ENCODE measurements at places on chromosomes 3 and 15. TPM values are rescaled to one million over a fixed set of nuclear protein-coding genes. Genes with fewer than 3 reads are reported as not detected.

- H3K4me3 ChIP-seq: peak overlapping the region; percentile 53
- H3K36me3 ChIP-seq: no peaks in the 10 kb centered on the region
- H3K27me3 ChIP-seq: peaks cover under 1% of the 10 kb centered on the region
- peaks cover 4% of the 10 kb centered on the region for H3K4me1 ChIP-seq
- DNase-seq: peak; percentile 56
Observed at GRCh38 chr15:90184119-90184785, 16.9 kb upstream of the SEMA4B start.

DNA sequence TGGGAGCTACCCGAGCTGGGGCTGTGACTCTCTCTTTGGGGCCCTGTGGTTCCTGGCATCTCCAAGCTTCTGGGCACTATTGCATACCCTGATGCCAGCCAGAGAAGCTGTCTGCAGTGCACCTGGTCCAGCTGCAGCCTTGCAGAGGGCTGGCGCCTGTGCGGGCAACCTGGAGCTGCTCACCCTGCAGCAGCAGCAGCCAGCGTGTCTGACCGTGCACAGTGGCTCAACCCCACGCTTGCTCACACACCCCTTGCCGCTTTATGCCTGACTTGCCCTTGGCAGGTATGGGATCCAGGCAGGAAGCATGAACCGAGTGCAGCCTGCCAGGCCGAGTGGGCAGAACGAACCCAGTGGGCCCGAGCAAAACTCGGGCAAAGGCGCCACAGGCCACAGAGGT is 69.9 kb downstream of the GLB1 start:
- no peak for DNase-seq
- H3K36me3 ChIP-seq: no peaks in the 10 kb centered on the region
- no peak overlapping the region for H3K27ac ChIP-seq
- H3K27me3 ChIP-seq: no peaks in the 10 kb centered on the region
- no peak overlapping the region for H3K4me3 ChIP-seq

GRCh38 chr3:186909078-186909853 is 21.1 kb upstream of the ST6GAL1 start:
- DNase-seq: no peak
- H3K4me1 ChIP-seq: no peaks in the 10 kb centered on the region
- H3K36me3 ChIP-seq: no peaks in the 10 kb centered on the region
- H3K27ac ChIP-seq: no peak overlapping the region
- H3K4me3 ChIP-seq: no peak overlapping the region

DNA sequence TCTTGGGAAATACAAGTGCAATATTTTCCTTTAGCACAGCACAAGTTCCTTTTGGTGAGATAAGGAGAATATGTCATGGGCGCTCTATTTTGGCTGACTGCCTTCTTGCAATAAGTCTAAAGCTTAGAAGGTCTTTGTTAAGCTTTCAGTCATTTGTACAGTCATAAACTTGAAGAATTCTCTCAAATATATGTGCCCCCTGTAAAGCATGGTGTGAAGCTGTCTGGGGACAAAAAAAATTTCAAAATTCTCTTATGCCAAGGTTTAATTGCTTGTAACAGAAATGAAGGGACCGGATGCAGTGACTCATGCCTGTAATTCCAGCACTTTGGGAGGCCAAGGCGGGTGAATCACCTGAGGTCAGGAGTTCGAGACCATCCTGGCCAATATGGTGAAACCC is 21.7 kb upstream of the ARID3B start:
- peak; percentile 82 for DNase-seq
- H3K4me3 ChIP-seq: no peak overlapping the region
- H3K27me3 ChIP-seq: no peaks in the 10 kb centered on the region
- peaks cover 2% of the 10 kb centered on the region for H3K4me1 ChIP-seq

Gene ATP13A5
- not detected for total RNA-seq

Gene WDR6
- total RNA-seq: 59.6 TPM
